ENCODE measurements at places on chromosomes 12 and 14.

DNA sequence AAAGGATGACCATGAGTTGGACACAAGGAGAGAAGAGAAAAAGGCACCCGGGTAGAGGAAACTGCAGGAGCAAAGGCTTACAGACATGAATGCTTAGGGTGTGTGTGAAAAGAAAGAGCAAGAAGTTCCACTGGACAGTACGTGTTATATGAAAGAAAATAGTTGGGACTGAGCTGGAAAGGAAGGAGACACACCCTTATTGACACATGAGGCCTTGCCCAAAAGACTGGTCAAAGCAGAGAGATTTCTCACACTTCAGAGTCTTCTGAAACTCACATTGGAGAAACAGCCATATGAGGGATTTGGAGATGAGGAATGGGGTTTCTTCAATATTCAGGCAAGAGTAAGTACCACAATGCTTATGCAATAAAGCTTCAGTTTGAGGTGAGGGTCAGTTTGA, 56.0 kb downstream of the TTC9 start:
- no peak for DNase-seq

DNA sequence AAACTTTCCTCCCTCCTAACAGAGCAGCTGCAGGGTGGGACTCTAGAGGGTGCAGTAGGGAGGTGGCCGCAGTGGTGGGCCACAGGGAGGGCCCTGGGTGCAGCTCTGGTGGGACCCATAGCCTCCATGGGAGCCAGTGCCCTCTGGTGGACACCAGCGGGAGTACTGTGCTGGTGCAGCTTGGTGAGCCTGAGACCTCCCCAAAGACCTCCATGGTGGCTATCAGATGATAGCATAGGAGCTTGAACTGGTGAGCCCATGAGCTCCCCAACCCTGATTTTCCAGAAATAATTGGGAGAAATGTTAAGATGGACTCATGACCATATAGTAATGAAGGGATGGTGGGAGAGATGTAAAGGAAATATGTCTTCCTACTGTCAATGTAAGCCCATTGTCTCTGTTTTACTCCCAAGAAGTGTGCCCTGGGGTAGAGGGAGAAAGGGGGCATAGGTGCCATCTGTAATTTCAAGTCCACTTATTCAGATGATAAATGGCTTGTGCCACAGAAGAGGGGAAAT, 98.7 kb downstream of the GAS2L3 start:
- DNase-seq, result no peak

GRCh38 chr12:16070113-16070512, 159.0 kb downstream of the DERA start:
- no peak for DNase-seq

- no peak for DNase-seq
Measured at GRCh38 chr14:59254146-59254910, 65.9 kb downstream of the DAAM1 start.

All from central memory CD8-positive, alpha-beta T cell (primary cell).